Vagina (tissue), 2 donors: ENCODE measurements at places on chromosomes 3 and 15.

- no peak for DNase-seq
These were observed 5.3 kb downstream of the ZNF710 start for GRCh38 chr15:90006217-90007075.

- no peak for DNase-seq
These were observed 242.0 kb downstream of the NEK10 start for GRCh38 chr3:27127195-27127594.

GRCh38 chr3:42159147-42159546 is 68.0 kb downstream of the TRAK1 start:
- no peak for DNase-seq

DNA sequence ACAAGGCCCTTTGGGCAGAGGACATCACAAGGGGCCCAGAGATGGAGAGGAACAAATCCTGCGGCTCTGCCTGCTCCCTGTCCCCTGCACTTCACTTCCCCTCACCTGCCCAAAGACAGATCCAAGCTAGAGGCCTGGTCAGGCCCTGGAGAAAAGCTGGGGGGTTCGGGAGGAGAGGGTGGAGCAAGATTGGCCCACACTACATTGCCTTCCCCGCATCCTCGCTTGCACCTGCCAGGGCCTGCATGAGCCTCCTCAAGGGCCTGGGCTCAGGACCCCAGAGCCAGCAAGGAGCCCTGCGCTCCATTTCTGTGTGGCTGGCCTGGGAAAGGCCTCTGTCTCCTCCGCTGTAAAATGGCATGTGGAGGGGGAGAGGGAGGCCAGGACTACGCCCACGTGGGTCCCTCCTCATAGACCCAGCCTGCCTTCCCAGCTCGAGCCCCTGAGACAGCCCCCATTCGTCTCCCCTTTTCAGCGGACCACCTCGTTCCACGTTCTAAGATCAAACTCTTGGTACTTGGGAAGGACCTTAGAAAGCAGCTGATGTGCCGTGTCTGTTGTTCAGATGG is 106.0 kb downstream of the HMG20A start:
- DNase-seq, result no peak

- no peak for DNase-seq
These were observed 873.1 kb downstream of the NSUN3 start for GRCh38 chr3:94935738-94936580.

DNA sequence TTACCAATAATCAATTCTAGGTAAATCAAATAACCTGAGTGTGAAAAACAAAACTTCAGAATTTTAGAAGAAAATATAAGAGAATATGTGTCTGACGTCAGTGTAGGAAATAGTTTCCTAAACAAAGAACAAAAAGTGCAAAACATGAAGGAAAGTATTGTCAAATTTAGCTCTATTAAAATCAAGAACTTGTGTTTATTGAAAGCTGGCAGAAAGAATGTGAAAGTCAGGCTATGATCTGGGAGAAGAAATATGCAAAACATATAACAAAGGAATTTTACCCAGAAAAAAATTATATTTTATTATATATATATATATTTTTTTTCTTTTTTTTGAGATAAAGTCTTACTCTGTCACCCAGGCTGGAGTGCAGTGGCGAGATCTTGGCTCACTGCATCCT is 129.1 kb upstream of the ANKRD28 start:
- no peak for DNase-seq

DNA sequence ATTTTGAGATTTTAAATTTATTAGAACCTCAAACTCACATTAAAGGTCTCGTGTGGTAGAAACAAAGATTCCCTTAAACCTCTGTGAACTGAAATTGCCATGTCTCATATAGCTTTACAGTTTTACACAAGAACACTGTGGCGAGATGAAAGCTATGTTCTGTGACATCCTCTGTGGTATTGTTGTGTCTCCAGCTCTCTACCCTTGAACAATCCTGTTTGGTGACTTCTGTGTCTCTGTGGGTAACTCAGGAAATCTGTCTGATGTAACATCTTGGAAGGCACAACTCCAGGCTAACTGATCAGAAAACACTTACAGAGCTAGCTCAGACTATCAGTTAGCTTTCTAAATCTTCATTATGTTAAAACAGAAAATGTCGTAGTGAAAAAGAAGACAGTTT is 318.8 kb upstream of the GBE1 start:
- DNase-seq, result no peak

DNA sequence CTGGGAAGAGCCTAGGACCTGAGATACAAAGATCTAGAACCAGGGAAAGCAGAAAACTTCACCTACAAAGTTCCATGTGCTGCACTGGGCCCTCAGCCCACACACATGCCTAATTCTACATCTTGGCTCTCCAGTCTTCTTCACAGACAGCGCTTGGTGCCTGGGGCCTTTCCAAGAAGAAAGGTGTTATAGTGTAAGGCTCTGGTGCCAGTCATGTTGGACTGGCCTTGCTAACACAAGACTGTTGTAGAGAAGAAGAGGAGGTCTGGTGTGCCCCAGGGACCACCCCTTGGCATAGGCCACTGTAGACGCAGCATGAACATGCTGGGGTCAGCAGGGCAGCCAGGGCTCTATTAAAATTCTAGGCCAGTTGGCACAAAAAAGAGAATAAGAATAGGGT is 226.2 kb upstream of the CTNNB1 start:
- no peak for DNase-seq

GRCh38 chr15:72724028-72724427 is 38.0 kb downstream of the BBS4 start:
- no peak for DNase-seq

DNA sequence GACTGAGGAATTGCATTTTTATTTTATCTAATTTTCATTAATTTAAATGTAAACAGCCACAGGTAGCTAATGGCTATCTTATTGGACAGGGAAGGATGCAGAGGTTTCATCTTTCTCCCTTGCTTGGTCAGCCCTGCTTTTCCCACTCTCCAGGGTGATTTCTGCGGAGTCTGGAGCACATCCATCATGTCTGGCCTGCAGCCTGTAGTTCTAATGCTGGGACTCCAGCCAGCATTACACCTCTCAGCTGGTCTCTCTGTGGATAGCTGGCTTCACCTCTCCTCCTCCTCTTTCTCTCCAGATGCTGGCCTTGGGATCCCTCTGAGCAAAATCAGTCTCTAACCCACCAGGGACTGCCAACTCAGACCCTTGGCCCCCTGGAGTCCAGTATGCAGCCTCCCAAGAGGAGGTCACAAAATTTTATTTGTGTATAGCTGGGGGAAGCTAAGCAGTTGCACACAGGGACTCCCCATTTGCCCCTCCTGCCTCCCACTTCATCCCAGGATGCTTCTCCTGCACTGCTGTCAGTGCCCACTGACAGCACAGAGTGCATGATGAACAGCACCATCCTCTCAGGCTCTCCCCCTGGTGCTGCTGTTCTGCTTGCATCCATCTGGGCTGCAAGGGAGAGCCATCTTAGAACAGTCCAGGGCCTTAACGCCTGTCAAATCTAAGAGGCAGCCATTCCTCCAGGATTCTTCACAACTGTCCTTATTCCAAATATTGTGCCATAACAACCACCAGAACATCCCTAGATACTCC is 1.7 kb downstream of the BFSP2 start:
- DNase-seq, result no peak

- DNase-seq, result no peak
These were observed 3.2 kb downstream of the CLCN2 start for GRCh38 chr3:184358124-184358767.

GRCh38 chr3:163622384-163622783 is 1455.9 kb downstream of the SI start:
- DNase-seq, result no peak

DNA sequence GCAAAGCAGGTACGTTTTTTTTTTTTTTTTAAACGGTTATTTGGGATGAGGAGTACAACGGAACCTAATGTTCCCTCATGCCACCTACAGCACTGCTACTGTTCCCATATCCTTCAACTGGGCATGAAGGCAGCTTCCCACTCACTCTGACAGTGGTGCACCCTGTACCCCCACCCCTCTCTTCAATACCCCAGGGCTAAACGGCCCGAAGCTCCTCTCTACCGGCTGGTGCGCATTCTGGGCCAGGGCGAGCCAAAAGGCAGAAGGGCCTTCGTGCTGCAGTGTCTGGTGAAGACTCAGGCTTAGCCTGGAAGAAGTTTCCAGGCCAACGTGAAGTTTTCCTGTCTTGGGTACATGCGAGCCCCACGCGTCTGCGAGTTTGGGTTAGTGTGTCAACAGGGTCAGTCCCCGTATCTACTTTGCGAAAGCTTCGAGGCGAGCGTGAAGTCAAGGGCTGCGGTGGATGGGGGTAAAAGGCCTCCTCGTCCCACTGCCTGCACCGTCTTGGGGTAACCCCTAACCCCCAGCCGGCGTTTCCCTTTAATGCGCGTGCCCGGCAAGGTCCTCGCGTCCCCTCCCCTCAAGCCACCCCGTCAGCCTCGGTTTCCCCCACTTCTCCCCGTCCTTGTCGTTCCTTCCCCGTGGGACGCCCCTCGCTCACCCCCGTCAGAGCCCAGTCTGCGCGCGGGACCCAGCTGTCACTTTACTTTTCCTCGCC is 765 bp upstream of the UBE2E2 start:
- DNase-seq, result no peak

- no peak for DNase-seq
These were observed 78.5 kb upstream of the CHD2 start for GRCh38 chr15:92821491-92822116.

GRCh38 chr3:122936335-122936734 is 91.2 kb downstream of the SEMA5B start:
- no peak for DNase-seq

DNA sequence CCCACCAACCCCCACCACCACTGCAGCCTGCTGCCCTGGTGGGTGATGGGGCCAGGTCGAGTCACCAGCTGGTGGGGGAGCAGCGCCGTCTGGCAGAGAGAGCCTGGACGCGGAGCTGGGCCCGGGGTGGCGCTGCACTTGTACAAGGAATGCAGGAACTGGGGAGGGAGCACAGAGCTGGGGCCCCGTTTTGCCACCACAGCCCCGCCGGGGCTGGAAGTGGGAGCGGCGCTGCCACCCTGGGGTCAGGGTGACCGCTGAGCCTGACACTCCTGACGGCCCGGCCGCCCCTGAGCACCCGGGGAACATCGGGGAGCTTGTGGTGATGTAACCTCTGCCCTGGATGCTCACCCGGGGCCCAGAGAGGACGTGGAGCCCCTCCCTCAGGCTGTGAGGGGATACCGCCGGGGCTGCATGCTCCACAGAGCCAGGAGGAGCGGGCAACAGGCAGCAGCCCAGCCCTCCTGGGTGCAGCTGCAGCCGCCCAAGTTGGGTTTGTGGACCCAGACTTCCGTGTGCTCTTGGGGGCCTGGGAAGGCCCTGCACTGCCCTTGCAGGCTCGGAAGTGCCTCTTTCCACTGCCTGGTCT is 32.6 kb upstream of the IREB2 start:
- no peak for DNase-seq
